ENCODE measurements at places on chromosomes 12 and 14. TPM values are rescaled to one million over a fixed set of nuclear protein-coding genes. Genes with fewer than 3 reads are reported as not detected.

CLMN gene
- 1.5 TPM for total RNA-seq

CCDC38 gene
- 0.09 TPM for total RNA-seq

GOLGA3 gene
- 54.0 TPM for total RNA-seq

DBX2 gene
- not detected for total RNA-seq

FAM90A1 gene
- 0.36 TPM for total RNA-seq

IL23A gene
- 8.6 TPM for total RNA-seq

RAD9B gene
- total RNA-seq, result 0.75 TPM

CPNE6 gene
- total RNA-seq, result not detected

EML5 gene
- total RNA-seq, result 1.2 TPM

B4GALNT3 gene
- 14.3 TPM for total RNA-seq

DAD1 gene
- 178 TPM for total RNA-seq

KERA gene
- total RNA-seq, result not detected

MEG3 gene
- total RNA-seq, result not detected

RASAL1 gene
- total RNA-seq, result 0.09 TPM

PDE3A gene
- not detected for total RNA-seq

ACVRL1 gene
- total RNA-seq, result not detected

SCNN1A gene
- total RNA-seq, result 0.32 TPM

STXBP6 gene
- total RNA-seq, result not detected

ZFC3H1 gene
- total RNA-seq, result 71.1 TPM

PIWIL1 gene
- 0.27 TPM for total RNA-seq

NPAS3 gene
- total RNA-seq, result not detected

SRGAP1 gene
- total RNA-seq, result 0.20 TPM

DNAJC22 gene
- 0.11 TPM for total RNA-seq

GDF3 gene
- total RNA-seq, result not detected

KRT72 gene
- 0.27 TPM for total RNA-seq

Measured in T-helper 2 cell treated with Interferon-gamma antibody and Interleukin-4, amounts not matched to agents 100 ng/mL and 5 ng/mL, for 36 hours (primary cell).